T-helper 17 cell (primary cell): ENCODE measurements at places on chromosomes 12 and 14.

DNA sequence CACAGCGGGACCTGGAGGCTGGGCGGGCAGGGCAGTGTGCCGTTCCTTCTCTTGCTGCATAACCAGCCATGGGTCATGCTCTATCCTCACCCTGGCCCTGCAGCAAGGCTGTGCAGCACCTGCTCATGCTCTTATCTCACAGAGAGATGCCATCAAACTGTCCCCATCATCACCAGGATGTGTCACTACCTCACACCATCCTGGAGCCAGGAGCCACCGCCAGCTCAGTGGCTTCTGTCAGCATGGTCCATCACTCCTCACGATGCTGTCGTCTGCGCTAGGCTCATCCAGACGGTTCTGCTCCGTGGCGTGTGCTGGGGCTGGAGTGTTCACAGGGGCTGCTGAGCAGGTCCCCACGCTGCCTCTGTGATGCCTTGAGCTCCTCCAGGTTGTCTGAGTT lies 77.2 kb upstream of the DYNC1H1 start:
- DNase-seq = no peak

- DNase-seq = no peak
Measured at GRCh38 chr14:92601757-92602417, 88.3 kb downstream of the RIN3 start.

DNA sequence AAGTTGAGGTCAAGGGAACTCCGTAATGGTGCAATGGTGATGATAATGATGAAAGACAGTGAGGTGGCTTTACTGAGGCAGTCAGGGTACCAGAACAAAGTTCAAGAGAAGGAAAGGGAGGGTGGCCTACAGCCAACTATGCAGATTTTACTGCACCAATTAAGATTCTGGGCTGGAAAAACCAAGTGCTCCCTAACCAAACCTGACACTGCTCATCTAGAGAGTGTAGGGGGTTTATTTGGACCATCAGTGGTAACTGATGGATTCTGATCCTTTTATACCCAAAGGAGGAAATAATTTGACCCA lies 387 bp downstream of the LRRC9 start:
- DNase-seq = no peak

DNA sequence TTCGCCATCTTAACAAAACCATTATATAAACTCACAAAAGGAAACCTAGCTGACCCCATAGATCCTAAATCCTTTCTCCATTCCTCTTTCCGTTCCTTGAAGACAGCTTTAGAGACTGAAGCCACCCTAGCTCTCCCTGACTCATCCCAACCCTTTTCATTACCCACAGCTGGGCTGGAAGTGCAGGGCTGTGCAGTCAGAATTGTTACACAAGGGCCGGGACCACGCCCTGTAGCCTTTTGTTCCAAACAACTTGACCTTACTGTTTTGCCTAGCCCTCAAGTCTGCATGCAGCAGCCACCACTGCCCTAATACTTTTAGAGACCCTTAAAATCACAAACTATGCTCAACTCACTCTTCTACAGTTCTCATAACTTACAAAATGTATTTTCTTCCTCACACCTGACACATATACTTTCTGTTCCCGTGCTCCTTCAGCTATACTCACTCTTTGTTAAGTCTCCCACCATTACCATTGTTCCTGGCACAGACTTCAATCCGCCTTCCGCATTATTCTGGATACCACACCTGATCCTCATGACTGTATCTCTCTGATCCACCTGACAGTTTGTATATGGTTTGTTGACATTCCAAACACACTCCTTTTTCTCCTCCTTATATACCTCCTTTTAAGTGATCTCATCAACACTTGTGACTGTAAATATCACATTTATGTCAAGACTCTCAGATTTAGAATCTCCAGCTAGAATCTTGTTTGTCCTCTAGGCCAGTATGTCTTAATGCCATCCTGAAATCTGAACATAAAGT lies 208.7 kb downstream of the KITLG start:
- DNase-seq = no peak

- no peak for DNase-seq
Measured at GRCh38 chr12:96438330-96438729, 38.1 kb upstream of the CDK17 start.

- DNase-seq = no peak
Measured at GRCh38 chr12:3123729-3124128, 46.5 kb downstream of the TSPAN9 start.

- DNase-seq = no peak
Measured at GRCh38 chr12:89436062-89436461, 83.8 kb upstream of the DUSP6 start.
